Lung (tissue), 17 donors: ENCODE measurements at places on chromosomes 12 and 14. TPM values are rescaled to one million over a fixed set of nuclear protein-coding genes. Genes with fewer than 3 reads are reported as not detected.

- DNase-seq = no peak
These were observed 126.0 kb downstream of the CHST11 start for GRCh38 chr12:104582739-104583138.

DNA sequence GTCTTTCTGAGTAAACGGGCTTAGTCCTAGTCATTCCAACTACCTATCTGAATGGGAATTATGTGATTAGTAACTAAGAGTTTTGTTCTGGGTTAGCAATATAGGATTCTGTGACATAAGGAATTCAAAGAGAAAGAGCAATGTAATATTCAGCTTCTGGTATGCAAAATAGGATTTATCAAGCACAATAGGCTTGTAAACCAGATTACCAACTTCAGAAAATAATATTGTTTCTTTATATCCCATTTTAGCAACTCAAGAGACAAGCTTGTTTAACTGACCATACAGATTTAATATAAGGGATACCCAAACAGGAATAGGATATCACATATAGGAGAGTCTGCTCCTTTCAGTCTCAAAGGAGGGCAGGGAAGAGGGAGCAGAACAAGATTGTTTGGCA is 240.9 kb downstream of the CEP128 start:
- no peak for DNase-seq

DNA sequence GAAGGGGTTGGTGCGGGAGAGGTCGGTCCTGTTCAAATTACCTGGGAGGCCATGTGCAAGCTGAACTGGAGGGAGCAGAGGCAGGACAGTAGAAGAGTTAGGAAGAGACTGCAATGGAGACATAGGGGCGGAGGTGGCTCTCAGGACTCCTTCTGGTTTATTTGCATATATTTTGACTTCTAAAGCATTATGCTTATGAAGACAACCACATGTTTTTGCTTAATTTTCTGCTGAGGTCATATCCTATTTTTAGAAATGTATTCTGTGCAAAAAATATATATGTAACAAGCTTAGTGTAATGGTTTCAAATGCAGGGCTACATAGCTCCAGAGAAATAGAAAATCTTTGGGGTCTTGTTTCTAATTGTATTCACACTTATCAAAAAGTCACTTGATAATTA is 137.0 kb upstream of the MDM1 start:
- no peak for DNase-seq

ISM2 gene
- not detected for polyA plus RNA-seq

- DNase-seq = no peak
These were observed 7.4 kb downstream of the REM2 start for GRCh38 chr14:22890416-22890815.

DNA sequence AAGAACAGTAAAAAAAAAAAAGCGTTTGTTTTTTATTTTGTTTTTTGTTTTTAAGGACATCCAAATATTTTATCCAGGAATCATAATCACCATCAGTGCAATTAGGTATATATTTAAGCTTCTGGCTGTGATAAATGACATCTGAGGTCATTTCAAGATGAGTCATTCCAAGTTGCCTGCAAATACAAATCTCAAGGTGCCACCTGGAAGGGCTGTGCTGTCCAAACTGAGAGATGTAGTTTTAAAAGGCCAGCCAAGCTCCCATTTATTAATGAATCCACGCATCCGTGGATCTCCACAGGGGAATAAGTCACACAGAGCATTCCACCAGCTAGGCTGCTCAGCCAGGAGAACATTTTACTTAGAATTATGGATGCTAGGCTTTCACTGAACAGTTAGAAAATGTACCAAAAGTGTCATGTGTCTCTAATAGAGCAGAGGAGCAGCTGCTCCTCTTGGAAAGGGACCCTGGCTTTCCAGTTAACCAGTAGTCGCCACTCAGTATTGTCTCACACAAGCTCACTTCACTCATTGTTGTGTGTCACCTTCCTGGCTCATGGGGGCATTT is 1151.4 kb upstream of the TMEM132C start:
- DNase-seq = no peak

OASL gene
- 10.5 TPM for polyA plus RNA-seq

DNA sequence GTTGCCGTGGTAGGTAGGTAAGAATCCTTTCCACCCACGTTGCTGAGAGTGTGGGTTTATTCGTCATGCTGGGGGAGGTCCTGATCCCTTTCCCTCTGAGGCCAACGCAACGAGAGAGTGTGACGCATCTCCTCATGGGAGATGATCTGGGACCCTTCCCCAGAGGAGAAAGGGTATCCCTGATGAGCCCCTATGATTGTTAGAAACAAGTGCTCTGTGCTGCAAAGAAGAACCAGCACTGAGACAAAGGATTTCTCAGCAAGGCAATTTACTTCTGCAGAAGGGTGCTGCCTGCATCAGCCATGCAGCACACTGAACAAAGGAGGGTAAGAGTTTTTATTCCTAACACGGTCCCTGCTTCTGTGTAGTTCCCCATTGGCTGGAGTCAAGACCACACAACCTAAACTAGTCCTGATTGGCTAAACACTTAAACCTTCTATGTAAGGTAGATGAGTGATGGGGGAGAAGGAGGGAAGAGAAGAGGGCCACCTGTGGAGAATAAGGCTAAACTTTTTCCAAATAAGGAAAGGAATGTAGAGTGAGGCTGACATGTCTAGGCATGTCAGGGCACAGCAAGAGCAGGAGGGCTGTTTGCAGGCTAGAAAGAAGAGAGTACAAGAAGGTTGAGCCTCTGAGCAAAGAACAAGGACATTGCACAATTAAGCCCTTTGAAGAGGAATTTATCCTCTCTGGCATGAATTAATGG is 21.3 kb downstream of the CLEC2A start:
- no peak for DNase-seq

- no peak for DNase-seq
These were observed 72.8 kb downstream of the SCARB1 start for GRCh38 chr12:124790650-124791400.

KCNC2 gene
- polyA plus RNA-seq = not detected

USP44 gene
- 8.9 TPM for polyA plus RNA-seq

- no peak for DNase-seq
These were observed 203.4 kb upstream of the DDHD1 start for GRCh38 chr14:53356361-53357150.

DNA sequence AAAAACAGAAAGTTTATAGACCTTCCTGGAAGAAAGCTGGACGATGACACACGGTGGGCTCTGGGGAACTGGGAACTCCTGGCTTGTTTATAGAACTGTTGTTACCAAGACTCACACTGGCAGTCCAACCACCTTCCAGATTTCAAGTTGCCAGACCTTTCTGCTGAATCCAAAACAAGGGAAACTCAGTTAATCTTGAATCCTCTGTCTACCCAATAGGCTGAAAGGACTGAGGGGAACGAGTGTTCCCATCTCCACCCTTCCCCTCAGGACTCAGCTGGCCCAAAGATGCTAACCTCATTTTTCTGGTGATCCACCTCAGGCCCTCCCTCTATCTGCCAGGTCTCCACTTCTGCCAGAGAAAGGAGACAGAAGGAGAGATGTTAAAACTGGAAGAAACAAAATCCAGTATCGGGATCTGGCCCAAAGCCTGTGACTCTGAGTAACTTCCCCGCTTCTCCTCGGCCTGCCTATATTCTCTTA is 231.4 kb downstream of the ANO2 start:
- DNase-seq = no peak

GRCh38 chr14:90451961-90452360 is 55.1 kb downstream of the CALM1 start:
- no peak for DNase-seq

RPL10L gene
- polyA plus RNA-seq = not detected

GRCh38 chr14:31792726-31793125 is 231.5 kb downstream of the NUBPL start:
- DNase-seq = no peak

DNA sequence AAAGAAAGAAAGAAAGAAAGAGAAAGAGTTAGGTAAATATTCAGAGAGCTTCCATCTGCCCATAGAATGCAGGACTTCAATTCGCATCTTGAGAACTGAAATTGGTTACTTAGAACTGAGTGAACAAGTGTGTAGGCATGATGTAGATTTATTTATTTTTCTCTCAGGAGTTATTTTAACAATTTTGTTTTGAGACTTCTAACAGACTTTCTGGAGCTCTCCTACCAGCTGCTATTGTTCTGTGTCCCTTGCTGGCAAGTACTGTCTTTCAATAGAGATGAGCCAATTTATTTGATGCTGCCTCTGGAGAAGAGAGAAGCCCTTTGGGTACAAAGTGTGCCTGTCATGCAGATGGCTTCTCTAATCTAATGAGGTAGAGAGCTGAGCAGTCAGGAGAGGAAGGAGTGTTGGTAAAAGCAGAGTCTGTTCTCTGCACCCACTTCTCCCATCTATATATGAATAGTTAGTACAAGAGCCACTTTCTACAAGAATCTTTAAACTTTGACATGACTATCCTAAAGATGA is 67.0 kb downstream of the SYT1 start:
- no peak for DNase-seq

ESR2 gene
- polyA plus RNA-seq = 0.11 TPM

GRCh38 chr14:97106166-97106565 is 309.0 kb downstream of the VRK1 start:
- DNase-seq = peak; percentile 24

DNA sequence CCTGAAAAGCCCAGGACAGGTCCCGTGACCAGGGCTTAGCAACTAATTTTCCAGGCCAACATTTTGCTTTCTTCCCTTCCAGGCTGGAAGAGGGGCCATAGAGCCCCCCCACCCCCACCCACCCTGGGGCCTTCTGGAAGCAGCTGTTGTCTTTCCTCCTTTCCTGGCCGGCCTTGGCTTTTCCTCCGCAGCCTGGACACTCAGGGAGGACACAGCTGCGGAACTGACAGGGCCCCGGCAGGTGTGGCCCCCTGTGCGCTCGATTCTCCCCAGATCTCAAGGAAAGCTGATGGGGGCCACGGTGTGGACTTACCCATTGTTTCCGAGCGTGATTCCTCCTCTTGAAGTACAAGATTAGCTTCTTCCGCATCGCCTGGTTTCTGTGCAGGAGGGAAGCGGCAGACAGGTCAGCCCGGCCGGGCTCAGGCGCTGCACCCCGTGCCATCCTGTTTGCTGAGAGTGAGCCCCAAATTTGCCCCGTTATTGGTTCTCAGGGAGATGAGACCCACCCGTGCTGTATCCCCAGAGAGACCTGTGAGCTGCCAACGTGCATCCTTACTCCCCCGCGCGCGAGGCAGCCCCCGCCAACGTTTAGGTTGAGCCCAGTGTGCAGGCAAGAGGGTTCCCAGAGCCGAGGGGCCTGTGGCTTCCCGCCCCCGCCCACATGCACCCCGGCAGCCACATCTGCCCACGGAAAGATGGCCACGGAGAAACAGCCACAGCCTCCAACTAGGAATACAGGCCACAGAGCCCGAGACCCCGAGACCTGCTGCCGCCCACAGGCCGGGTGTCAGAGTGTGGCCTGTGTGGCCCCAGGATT is 129.6 kb downstream of the NCOR2 start:
- DNase-seq = no peak

- peak; percentile 85 for DNase-seq
These were observed 19.3 kb downstream of the ZC2HC1C start for GRCh38 chr14:75088566-75089373.

GRCh38 chr12:132453361-132454192 is 36.4 kb upstream of the FBRSL1 start:
- DNase-seq = peak; percentile 79

DNA sequence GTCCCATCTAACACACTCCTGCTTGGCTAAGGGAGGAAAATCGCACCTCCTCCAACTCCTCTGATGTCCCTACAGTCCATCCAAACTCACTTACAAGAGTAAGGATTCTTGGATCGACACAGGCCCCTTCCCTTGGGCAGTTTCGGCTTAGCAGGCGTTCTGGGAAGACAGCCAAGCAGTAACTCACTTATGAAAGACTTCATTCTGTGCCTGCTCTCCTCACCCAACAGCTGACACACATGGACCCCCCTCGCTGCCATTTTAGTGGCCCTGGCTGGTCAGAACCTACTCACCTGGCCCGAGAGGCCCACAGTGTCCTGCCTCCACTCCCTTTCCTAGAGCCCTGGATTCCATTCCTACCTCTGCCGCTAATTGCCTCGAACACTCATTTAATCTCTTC is 52.3 kb upstream of the BCL2L14 start:
- DNase-seq = peak; percentile 87

DNA sequence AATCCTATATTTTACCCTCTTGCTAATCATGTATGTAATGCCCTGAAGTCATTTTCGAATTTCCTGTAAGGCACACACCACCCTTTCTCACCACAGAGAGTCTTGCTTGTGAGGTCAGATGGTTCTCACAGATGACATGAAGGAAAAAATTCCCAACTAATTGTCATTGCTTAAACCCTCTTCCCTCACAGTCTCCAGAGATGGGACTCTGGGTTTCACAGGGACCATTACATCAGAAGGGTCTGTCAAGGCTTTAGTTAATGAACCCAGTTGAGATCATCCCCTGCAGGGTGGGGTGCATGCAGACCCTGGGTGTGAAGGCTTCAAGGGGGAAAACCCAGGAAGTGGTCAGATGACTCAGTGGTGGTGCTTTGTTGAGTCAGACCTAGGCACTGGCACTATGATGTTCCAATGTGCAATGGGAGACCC is 229.6 kb downstream of the BCAT1 start:
- DNase-seq = no peak

SIX4 gene
- polyA plus RNA-seq = 1.0 TPM

- peak; percentile 95 for DNase-seq
These were observed at the start of gene LRP10 for GRCh38 chr14:22871224-22872032. Gene LRP10, plus strand, starts transcription at chr14:22871740. Its CDS starts 564 bp downstream, at chr14:22872304.

GRCh38 chr12:104498211-104498801 is 41.6 kb downstream of the CHST11 start:
- DNase-seq = no peak

DNA sequence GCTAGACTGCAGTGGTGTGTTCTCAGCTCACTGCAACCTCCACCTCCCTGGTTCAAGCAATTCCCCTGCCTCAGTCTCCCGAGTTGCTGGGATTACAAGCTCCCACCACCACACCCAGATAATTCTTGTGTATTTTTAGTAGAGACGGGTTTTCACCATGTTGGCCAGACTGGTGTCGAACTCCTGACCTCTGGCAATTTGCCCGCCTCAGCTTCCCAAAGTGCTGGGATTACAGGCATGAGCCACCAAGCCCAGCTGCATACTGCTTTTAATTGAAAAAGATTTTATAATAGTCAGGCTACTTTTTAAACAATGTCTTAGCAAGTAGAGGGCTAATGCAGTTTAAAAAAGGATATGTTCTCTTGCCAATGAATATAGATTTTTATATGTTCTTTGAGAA is 668.9 kb downstream of the SLC6A15 start:
- DNase-seq = no peak
